ENCODE measurements at places on chromosomes 5 and 9.

DNA sequence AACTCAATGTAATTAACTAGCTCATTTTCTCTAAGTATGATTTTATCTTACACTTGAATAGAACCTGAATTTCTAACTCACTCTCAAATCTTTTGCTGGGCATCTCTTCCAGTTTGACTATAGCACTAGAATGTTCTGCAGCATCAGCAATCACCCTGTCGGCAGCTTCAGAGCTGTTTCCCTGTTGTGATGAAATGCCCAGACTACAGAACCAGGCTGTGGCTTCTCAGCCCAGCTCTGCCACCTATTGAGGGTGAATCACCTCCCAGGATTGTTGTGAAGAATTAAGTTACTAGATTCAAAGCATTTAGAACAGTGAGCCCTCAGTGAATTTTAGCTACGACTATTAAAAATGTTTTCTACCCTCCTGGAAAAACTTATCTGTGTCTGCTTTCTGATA is 90.4 kb upstream of the ANKRD55 start:
- DNase-seq = no peak

DNA sequence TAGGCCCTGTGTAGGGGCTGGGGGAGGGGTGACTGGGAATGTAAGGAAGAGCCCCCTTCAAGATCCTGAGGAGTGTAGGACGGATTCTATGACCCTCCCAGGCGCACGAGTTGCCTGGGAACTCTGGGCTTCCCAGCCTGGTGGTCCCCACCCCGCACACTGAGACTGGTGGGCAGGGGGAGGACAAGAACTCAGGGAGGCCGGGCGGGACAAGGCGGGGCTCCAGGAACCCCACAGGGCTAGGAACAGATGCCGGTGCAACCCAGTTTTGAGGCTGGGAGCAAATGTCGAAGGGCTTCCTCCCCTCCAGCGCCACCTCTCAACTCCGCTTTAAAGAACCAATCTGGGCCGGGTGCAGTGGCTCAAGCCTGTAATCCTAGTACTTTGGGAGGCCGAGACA is 1.3 kb upstream of the VDAC1 start:
- no peak for DNase-seq

GRCh38 chr9:37746448-37747270 is 6.9 kb upstream of the TRMT10B start:
- DNase-seq = no peak

- DNase-seq = no peak
Measured at GRCh38 chr9:99852617-99853016, 30.9 kb downstream of the NR4A3 start.

DNA sequence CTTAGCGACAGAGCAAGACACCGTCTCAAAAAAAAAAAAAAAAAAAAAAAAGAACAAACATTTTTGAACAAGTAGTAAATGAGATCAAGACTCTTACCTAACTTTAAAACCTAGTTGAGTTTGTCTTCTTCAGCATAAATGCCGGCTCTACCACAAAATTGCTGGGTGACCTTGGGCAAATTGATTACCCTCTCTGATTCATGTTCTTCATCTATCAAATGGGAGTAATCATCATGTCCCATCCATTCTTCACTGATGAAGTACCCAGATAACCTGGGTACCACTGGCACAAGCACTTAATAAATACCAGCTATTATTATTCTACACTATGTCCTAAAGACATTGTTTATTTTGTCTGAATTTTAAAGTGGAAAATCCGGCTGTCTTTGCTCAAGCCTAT is 96.3 kb downstream of the ATPSCKMT start:
- DNase-seq = no peak

DNA sequence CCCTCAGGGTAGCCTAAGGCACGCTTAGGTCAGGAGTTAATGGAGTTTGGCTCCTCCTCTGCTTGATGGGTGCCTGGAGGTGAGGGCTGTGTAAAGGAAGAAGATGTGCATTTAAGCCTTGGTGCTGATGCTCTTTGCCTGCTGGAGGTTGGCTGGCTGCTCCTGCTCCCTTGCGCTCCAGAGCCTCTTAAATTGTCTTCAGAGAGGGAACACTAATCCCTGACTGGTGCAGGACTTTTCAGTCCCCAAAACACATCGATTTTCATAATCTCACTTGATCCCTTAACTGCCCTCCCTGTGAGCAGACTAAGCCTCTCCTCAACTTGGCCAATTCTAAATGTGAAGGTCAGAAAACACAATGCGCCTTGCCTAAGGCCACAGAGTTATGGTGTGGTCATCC is 16.2 kb upstream of the TCOF1 start:
- DNase-seq = no peak

GRCh38 chr9:77773381-77773780 is 125.3 kb upstream of the GNA14 start:
- DNase-seq = no peak

- no peak for DNase-seq
Measured at GRCh38 chr5:142181547-142182163, 73.1 kb downstream of the NDFIP1 start.

GRCh38 chr5:77960305-77960704 is 184.2 kb upstream of the TBCA start:
- no peak for DNase-seq

- DNase-seq = peak; percentile 33
Measured at GRCh38 chr9:91422758-91423711, 597 bp downstream of the NFIL3 start.

DNA sequence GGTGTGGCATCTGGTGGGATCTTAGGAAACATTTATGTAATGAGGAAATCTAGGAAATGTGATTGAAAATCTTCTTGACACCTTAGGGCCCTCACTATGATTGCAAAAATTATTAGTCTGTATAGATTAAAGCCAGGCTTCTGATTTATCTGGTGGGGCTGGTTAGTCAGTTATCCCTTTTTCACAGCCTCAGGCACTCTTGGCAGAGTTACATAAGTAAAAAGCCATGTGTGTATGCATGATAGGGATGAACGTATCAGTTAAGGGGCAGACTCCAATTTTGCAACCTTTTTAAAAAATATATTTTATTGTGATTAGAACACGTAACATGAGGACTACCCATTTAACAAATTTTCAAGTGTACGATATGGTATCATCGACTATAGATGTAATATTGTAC is 30.6 kb upstream of the RAB14 start:
- no peak for DNase-seq

- DNase-seq = no peak
Measured at GRCh38 chr5:125138266-125138665, 391.8 kb upstream of the ZNF608 start.

GRCh38 chr9:77802515-77803293 is 154.6 kb upstream of the GNA14 start:
- DNase-seq = no peak

DNA sequence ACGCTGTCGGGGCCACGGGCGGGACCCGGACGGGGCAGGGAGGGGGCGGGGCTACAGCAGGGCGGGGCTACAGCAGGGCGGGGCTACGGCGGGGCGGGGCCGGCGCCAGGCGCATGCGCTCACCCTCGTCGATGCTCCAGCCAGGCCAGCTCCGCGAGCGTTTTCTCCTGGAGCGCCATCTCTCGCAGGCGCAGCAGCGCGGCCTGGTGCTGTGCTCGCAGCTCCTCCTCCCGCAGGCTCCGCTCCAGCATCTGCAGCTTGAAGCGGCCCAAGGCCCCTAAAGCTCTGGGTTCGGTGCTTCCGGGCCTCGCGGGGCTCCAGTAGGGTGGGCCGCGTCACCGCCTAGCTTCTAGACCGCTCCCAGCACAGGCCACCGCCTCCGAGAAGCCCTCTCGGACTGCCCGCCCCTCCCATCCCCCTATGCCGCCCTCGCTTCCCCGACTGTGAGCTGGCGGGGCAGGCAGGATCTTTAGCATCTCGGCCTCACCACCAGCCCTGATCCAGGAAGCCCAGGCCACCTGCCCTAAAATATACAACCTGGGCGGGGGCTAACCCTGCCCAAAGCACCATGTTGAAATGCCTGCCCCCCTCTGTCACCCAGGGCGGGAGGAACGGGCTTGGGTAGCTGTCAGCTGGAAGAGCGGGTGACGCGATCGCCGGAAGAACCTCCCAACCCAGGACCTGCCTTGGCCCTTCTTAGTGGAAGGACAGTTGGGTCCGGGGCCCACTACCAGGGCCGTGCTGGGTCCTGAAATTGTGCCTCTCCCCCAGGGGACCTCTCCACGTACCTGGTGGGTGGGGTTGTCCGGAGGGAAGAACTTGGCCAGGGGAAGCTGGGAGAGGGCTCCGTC is 21.9 kb upstream of the QSOX2 start:
- peak; percentile 76 for DNase-seq

GRCh38 chr5:154729613-154730012 is 25.6 kb upstream of the LARP1 start:
- no peak for DNase-seq

GRCh38 chr9:89592213-89592815 is 12.5 kb upstream of the GADD45G start:
- DNase-seq = no peak

DNA sequence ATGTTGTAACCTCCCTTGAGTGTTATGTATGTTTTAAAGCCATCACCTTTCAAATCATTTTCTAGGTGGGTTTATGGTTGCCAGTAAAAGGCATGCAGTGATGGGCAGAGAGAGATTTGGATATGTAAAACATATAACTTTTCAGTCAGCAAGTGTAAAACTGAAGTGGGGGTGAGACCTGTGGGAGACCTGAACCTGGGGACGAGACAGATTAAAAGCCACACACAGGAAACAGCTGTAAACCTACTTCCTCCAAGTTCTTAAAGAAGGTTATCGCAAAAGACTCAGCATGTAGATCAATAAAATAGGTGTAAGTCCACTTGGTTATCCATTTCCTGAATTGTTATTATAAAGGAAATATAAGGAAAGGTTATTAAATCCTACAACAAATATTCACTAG is 76.6 kb downstream of the YIPF5 start:
- DNase-seq = no peak

- DNase-seq = no peak
Measured at GRCh38 chr5:112219000-112219399, 200.1 kb downstream of the EPB41L4A start.

DNA sequence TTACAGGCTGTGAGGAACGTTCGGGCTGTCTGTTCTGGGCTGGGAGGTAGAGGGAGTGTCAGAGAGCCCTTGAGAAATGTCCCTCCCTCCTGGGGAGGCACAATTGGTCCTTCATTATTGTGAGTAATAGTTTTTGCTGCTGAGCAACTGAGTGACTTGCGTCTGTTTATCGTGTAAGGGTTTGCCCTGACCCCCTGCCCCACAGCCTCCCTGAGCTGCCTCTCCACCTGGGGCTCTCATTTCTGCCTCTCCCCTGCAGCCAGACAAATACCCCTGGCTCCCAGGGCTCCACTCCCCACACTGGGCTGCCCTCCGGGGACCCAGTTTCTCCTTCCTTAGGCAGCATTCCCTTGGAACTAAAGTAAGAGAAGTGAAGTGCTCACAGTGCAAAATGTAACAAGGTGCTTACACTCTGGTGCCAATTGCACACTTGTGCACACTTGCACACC is 174.9 kb upstream of the MVB12B start:
- no peak for DNase-seq

DNA sequence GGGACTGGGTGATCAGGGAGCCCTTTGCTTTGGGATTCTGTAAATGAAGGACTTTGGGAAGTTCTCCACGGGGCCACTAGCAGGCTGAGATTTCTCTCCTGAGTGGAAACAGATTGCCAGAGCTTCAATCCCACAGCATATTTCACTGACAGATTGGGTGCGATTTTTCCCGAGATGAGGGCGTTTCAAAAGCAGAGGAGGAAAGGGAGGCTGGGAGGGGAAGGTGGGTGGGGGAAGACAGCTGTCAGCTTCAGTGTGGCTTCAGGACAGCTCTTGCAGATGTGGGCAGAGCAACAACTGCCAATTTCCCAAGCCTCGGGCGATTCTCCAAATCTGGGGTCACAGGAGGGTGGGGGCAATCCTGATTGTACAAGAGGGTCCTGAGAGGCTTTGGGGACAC is 258.5 kb upstream of the ADRA1B start:
- DNase-seq = no peak

DNA sequence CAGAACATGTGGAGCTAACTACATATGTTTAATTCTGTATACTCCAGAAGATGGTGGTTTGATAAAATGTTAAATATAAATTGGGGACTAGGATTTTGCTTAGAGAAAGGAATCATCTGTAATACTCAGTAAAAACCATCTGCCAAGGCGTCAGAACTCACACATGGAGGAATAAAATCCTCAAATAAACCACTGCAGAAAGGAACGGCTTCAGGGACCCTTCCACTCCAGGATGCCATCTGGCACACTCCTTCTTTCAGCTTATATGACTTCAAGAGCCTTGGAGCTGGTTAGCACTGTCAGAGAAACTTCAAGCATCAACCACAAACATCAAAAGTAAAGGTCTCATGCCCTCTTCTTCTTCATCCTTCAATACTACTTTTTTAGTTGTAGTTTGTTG is 360.6 kb downstream of the PLK2 start:
- DNase-seq = no peak

DNA sequence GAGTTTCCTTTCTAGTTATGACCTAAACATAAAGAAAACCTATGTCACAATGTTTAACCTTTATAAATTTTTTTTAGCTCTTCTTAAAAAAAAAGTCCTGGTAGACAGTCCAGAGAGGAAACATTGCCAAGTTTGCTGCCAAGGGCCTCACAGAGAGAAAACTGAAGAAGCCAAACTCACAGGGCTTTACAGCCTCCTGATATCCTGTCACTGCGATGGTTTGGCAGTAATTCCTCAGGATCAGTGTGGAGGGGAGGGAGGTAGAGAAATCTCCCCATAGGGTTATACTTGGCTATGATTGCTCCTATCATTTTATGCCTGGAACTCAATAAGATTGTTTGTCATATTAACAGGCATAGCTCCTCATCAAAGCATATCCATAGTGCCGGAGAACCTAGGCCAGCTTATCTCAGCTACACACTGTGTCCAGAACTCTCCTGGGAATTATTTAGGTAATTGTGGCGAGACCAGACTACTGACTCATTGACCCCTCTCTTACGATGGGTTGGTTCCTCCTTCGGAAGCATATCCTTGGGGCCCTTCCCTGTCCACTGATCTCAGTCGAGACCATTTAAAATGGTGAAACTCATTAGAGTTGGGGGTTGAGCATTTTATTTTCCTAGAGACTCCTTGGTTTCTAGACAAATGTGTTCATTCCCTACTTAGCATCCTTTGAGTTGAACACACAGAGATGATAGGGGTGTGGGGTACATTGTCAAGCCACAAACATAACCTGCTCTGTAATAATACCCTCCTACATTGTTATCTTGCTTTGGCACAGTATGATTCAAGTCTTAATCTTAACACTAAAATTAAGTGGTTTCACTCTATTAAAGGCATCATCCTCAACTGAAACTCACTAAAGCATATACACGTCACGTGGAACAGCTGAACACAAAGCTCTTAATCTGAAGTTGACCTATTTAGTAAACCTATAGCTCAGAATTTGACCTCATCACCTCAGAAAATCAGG is 53.4 kb upstream of the TMC1 start:
- DNase-seq = no peak

DNA sequence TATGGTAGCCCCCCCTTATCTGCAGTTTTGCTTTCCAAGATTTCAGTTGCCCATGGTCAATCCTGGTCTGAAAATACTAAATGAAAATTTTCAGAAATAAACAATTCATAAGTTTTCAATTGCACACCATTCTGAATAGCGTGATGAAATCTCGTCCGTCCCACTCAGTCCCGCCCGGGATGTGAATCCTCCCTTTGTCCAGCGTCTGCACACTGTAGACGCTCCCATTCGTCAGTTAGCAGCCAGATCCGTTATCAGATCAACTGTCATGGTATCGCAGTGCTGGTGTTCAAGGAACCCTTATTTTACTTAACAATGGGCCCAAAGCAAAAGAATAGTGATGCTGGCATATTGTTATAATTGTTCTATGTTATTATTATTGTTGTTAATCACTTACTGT is 98.6 kb downstream of the TMEM215 start:
- no peak for DNase-seq

Measured in effector CD8-positive, alpha-beta T cell (primary cell).